Ovary (tissue), 10 donors: ENCODE measurements at places on chromosomes 3 and 15. TPM values are rescaled to one million over a fixed set of nuclear protein-coding genes. Genes with fewer than 3 reads are reported as not detected.
A peak's percentile ranks its signal among the peaks of the same experiment; 100 is the strongest.

The KCNH8 gene
- total RNA-seq: 0.35 TPM

GRCh38 chr15:58931987-58932588 lies 1.4 kb downstream of the SLTM start:
- DNase-seq: no peak

GRCh38 chr3:5787861-5788488 lies 600.5 kb downstream of the EDEM1 start:
- peak; percentile 15 for DNase-seq

DNA sequence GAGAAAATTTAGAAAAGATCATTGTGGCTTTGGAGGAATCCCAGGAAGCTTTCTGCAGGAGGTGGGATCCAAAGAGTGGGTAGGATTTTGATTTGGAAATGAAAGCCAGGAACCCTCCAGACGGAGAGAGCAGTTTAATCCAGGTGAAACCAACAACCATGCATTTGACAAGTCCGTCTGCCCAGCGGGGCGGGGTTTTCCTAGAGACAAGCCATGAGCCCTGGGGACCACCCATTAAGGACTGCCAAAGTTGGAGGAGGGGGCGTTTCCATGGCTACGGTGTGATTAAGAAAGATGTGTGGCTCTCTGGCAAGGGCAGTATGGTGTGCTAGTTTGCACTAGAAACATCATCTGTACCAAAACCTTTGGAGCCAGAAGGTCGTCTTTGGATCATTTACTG lies 53.4 kb downstream of the SRGAP3 start:
- DNase-seq: no peak
